Activated CD4-positive, alpha-beta T cell treated with anti-CD3 and anti-CD28 coated beads, Interleukin-2, amount 50 U/mL, for 24 hours (primary cell): ENCODE measurements at places on chromosomes 13 and 19.

GRCh38 chr13:80039000-80039399 lies 301.9 kb downstream of the SPRY2 start:
- no peak for DNase-seq

GRCh38 chr19:15253513-15253912 lies 21.3 kb upstream of the EPHX3 start:
- DNase-seq, result no peak

- DNase-seq, result no peak
Measured at GRCh38 chr13:31963631-31964030, 67.9 kb upstream of the FRY start.

DNA sequence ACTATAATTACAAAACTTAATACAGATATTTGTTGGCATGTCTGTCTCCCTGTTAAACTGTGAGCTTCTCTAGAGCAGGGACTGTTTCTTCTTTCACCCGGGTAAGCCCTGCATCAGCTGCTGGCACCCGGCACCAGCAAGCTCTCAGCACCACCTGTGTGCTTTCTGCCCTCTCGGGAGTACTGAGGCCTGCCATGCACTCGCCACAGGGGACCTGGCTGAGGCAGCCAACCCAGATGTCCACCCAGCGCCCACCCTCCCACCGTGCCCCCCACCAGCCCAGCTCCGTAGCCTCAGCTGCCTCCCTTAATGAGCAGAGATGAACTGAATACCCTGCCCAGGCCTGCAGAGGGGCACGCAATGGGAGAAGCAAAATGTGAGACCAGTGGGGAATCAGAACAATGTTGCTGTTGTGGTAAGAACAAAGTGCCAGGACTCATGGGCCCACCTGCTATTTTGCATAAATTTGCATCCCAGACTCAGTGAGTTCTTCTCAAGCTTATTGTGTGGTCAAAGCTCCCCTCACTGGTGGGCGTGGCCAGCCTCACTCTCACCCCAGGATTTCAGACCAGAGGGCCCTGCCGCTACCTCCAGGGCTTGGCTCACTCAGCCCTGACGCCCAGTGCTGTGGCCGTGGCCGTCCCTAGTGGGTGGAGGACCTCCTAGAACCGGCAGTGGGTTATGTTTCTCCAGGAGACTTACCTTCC lies 14.6 kb upstream of the SERPINE3 start:
- no peak for DNase-seq

DNA sequence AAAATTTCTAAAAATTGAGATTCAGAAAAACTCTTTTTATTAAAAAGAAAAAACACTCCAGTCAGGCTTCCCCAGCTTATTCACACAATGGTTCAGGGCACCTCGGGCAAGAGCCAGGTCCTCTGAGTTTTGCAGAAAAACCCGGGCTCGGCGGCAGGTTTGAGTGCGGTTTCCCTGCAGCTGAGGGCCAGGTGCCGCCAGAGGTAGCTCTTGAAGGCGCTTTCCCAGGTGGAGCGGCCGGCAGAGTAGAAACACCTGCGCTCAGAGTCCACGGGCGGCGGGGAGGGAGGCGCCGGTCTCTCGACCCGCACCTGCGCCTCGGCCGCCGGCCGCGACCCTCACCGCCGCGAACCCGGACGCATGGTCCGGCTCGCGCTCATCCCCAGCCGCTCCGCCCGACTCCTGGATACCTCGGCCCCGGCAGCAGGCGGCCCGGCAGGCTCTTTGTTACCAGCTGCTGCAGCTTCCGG lies 444 bp downstream of the PROSER1 start:
- DNase-seq, result no peak

GRCh38 chr19:34452723-34453122 lies 24.5 kb downstream of the UBA2 start:
- no peak for DNase-seq

- no peak for DNase-seq
Measured at GRCh38 chr19:13920940-13921747, 15.1 kb downstream of the CC2D1A start.

DNA sequence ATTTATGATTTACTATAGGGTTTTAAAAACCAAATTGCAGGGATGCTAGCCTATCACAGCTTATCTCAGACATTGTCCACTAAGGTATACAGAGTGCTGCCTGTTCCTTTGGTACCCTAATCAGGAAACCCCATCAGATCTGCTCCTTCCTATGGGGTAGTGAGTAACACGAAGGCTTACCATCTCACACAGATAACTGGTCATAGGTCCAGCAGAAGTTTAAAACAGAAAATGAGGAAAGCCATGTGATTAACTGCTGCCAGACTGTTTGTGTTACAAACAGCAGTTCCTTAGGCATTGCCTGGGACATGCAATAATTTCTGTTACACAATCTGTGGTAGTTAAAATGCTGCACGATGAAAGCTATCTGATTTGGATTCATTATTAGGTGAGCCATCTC lies 53.5 kb upstream of the ALOX5AP start:
- no peak for DNase-seq

GRCh38 chr19:932648-933552 lies 7.1 kb downstream of the ARID3A start:
- no peak for DNase-seq

- DNase-seq, result no peak
Measured at GRCh38 chr13:40875044-40875443, 85.6 kb downstream of the SLC25A15 start.

DNA sequence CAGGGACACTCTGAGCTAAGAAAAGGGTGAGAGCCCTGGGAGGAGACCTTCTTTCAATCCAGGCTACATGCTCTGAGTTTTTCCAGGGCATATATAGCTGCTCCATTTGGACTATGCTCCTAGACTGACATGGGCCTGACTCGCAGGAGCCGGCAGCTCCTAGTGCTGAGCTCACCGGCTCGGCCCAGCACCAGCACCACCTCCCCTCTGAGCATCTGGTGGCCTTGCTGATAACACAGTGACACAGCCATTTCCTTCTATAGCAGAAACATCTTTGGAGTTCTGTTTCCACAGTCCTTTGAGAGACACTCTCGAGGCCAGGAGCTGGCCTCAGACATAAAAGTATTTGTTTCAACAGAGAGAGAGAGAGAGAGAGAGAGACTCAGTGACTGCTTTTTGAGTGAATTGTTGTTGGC lies 184.9 kb downstream of the TM9SF2 start:
- no peak for DNase-seq

- no peak for DNase-seq
Measured at GRCh38 chr13:32905864-32906180, 110.4 kb upstream of the KL start.

DNA sequence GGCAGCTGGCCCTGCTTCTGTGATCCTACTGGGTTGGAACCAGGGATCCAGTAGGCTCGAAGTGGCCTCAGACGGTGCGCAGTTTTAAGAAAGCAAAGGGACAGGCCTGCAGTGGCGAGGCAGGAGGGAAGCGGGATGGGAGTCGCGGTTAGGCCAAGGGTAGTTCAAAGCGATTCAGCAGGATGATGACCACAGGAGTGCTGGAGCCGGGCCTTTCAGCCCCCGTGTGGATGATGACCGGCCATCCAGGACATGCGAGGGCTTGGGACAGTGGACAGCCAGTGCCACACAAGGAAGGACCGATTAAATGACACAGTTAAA lies 854 bp downstream of the RNASEH2B start:
- no peak for DNase-seq

GRCh38 chr19:33206261-33207039 lies 12.3 kb downstream of the LRP3 start:
- no peak for DNase-seq

DNA sequence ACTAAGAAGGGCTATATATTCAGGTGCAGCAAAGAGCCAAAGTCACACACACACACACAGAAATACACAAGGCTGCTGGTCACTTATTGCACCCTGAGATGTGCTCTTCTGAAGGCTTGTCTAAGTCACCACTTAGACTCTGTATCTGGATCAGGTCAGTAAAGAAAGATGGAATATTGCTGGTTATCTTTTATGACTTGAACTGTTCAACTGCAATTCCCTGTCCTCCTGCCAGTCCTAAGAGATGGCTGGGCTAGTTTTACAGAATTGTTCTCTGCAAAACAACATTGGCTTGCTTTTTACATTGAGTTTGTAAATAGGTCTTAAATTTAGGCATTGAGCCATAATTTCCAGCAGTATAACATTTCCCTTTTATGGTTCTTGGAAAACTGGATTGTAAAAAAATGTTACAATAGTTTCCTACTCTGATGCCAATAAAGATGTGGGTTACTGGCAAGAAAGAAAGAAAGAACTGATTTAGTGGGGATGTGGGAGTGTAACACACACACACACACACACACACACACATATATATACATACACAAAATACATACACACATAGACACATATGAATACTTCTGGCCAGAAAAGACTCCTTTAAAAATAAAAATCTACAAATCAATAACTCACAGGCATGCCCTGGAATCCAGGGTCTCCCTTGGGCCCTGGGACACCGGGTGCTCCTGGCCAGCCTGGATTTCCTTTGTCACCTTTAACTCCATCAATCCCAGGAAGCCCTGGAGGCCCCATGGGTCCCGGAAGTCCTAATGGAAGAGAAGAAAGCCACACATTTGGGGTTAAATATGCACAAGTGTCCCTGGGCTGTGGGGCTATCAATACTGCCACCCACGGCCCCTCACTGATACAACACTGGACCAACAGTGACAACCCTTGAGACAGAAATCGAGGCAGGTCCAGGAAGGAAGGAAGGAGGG lies 137.7 kb downstream of the COL4A1 start:
- no peak for DNase-seq

- no peak for DNase-seq
Measured at GRCh38 chr19:50705422-50706019, 14.1 kb downstream of the SHANK1 start.

DNA sequence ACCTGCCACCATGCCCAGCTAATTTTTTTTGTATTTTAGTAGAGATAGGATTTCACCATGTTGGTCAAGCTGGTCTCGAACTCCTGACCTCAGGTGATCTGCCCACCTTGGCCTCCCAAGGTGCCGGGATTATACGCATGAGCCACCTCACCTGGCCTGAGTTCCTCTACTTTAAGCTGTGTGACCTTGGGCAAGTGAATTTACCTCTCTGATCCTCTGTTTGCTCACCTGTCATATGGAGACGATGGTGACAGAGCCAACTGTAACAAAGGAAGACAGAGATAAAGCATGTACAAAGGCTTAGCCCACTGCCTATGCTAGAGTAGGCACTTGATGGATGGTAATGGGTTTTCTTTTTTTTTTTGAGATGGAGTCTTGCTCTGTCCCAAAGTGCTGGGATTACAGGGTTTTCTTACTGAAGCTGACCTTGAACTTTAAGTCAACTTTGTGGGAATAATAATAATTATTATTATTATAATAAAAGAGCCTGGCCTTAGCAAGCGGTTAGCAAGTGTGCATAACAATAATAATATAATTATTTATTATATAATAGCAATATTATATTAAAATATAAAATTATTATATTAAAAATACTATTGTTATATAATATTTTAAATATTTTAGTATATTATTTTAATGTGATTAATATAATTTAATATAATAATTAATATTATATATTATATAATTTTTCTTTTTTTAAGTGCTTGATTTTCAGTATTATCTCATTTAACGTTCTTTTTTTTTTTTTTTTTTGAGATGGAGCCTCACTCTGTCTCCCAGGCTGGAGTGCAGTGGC lies 1.3 kb upstream of the ACER1 start:
- DNase-seq, result no peak

DNA sequence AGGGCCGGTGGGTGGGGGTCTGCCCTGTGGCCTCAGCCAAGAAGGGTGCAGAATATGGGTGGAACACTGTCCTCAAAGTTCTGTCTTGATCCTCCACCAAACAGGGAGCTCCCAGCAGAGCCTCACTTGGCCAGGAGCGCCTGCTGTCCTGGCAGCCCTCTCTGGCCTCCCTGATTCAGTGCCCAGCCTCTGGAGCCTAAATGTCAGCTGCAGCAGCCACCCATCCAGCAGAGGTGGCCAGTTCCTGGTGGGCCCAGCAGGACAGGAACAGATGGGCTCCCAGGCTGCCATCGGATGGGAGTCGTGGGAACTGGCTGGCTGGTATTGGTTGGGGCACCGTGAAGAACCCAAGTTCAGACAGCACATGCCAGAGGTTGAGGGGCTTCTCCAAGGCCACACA lies 1.8 kb upstream of the USE1 start:
- DNase-seq, result no peak

GRCh38 chr13:112097770-112098169 lies 30.8 kb downstream of the SOX1 start:
- no peak for DNase-seq
